ENCODE measurements at places on chromosomes 7 and 10. TPM values are rescaled to one million over a fixed set of nuclear protein-coding genes. Genes with fewer than 3 reads are reported as not detected.

GRCh38 chr7:112023786-112024185 lies 182.4 kb downstream of the DOCK4 start:
- no peaks in the 10 kb centered on the region for H3K36me3 ChIP-seq
- DNase-seq: no peak
- no peak overlapping the region for H3K27ac ChIP-seq

Gene PLPP4
- not detected for total RNA-seq

GRCh38 chr10:119759832-119760231 lies 34.0 kb downstream of the INPP5F start:
- H3K36me3 ChIP-seq: no peaks in the 10 kb centered on the region
- DNase-seq: no peak

DNA sequence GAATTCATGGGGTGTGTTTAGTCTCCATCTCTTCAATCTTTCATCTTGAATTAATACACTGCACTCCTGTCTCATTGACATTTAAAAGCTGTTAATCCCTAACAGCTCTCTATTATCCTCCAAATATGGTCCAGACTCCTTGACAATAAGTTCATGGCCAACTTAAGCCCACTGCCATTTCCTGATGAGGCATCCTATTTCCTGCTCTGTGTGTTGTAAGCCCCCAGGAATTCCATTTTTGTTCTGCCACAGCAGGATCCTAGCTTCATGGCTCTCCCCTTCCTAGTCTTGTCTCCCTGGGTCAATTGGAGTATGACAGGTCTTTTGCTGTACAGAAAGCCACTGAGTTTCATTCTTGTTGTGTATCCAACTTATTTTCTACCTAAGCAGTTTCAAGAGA lies 218.8 kb downstream of the OTUD1 start:
- no peaks in the 10 kb centered on the region for H3K4me1 ChIP-seq
- no peaks in the 10 kb centered on the region for H3K27me3 ChIP-seq
- no peak overlapping the region for H3K27ac ChIP-seq
- no peak overlapping the region for H3K4me3 ChIP-seq
- H3K36me3 ChIP-seq: no peaks in the 10 kb centered on the region
- DNase-seq: no peak

DNA sequence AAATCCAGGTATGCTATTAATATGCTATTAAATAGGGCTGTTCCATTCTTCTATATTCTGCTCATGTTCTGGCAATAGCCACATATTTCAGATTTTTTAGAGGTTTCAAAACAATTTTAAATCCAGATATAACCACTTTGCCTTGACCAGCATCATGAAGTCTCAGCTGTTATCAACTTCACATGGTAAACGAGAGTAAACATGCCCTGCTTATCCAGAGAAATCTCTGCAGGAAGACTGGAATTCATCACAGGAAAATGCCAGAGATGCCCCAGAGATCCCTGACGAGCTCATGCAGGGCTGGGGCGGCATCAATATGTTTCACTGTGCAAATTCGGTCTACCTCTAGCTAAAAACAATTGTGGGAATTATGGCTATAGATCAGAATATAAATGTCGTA lies 126.5 kb downstream of the FANK1 start:
- no peaks in the 10 kb centered on the region for H3K36me3 ChIP-seq
- DNase-seq: no peak
- no peak overlapping the region for H3K4me3 ChIP-seq
- no peak overlapping the region for H3K27ac ChIP-seq
- no peaks in the 10 kb centered on the region for H3K27me3 ChIP-seq
- no peaks in the 10 kb centered on the region for H3K4me1 ChIP-seq

Gene SVOPL
- not detected for total RNA-seq

DNA sequence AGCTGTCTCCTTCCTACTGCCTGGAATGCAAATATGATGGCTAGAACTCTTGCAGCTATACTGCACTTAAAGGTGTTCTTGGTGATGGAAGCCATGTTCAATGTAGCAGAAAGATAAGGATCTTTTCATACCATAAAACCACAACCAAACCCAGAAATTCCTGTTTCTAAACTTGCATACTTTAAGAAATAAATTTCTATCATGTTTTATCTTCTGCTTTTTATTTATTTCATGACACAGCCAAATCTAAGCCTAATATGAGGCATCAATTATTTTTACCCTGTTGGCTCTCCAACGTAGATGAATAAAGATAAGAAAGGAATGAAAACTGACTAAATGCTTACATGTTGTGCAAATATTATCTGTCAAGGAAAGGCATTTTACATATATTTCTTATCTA lies 224.1 kb downstream of the DOCK4 start:
- no peak overlapping the region for H3K4me3 ChIP-seq
- no peak for DNase-seq
- no peaks in the 10 kb centered on the region for H3K27me3 ChIP-seq
- no peaks in the 10 kb centered on the region for H3K36me3 ChIP-seq

Gene DDC
- total RNA-seq: 0.85 TPM

GRCh38 chr7:44378744-44379143 lies 53.4 kb upstream of the CAMK2B start:
- peaks cover 14% of the 10 kb centered on the region for H3K4me1 ChIP-seq
- DNase-seq: no peak
- H3K36me3 ChIP-seq: no peaks in the 10 kb centered on the region
- H3K4me3 ChIP-seq: no peak overlapping the region
- no peak overlapping the region for H3K27ac ChIP-seq

DNA sequence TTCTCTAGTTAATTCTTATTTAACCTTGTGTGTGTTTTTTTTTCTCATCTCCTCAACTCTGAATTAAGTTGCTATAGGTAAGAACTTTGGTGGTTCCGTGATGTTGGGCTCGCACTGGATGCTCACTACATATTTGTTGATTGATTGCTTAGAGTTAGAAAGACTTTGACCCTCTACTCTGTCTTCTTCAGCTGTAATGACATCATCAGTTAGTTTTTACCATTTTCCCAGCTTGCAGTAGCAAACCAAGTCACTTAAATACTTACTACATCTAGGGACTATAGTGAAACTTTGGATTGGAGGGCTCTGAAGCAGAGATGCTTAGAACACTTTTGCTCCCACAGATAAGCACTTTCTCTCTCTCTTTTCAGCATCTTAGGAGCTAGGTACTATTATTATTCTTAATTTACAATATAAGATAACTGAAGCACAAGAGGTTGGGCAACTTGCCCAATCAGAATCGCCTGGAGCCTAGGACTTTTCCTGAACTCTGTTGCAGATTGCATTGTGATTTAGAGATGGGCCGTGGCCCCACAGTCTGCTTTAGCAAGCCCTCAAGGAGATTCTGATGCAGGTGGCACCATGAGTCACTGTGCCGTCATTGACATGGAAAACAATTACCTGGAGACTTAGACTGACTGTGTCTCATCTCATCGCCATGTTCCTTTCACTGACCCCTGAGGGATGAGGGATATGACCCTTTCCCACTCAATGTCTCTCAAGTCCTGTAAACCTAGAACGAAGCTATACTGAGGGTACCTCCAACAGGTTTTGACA lies 471.9 kb upstream of the PODXL start:
- no peak overlapping the region for H3K27ac ChIP-seq
- peaks cover 13% of the 10 kb centered on the region for H3K4me1 ChIP-seq
- no peak for DNase-seq
- H3K4me3 ChIP-seq: no peak overlapping the region
- H3K36me3 ChIP-seq: no peaks in the 10 kb centered on the region

Gene GARIN1A
- total RNA-seq: 2.3 TPM

DNA sequence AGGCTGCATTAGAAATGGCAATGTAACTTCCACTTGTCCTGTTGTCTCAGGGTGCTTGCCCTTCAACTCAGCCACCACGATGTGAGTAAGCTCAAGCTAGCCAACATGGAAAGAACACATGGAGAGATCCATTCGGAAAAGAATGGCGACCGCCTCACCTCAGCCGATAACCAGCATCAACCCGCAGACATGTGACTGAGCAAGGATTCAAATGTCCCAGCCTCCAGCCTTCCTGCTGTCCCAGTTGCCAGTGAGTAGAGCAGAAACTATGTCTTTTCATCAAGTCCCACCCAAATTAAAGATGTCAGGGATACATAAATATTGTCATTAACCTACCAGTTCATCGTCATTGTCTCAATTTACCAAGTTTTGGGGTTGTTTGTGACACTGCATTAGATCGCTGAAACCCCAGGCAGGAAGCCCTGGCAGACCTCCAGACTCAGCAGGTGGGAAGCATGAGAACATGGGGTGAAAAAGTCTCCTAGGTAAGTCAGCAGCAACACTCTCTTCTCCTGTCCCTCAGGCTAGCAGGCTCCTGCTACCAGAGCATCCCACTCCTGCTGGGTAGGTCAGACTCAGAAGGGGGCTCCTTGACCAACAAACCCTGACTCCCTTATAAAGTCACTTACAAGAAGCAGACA lies 67.0 kb downstream of the OSBPL3 start:
- H3K36me3 ChIP-seq: no peaks in the 10 kb centered on the region
- H3K27ac ChIP-seq: no peak overlapping the region
- no peaks in the 10 kb centered on the region for H3K27me3 ChIP-seq
- DNase-seq: no peak

DNA sequence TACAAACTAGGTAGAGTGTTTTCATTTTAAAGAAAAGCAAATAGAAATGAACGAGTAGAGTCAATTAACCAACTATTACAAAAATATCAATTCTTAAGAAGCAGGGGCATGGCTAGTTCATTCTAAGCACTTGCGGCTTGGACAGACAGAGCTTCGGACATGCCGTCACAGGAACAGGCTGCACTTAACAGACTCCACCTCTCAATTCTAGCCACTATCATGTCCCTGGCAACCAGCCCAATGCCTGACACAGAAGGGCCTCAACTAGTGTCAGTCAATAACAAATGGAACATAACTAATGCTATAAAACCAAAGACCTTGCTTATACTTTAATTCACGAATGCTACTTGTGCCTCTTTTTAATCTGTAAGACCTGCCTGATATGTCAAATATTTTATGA lies 74.4 kb downstream of the TPK1 start:
- no peak for DNase-seq
- H3K4me1 ChIP-seq: no peaks in the 10 kb centered on the region
- H3K27ac ChIP-seq: no peak overlapping the region
- H3K36me3 ChIP-seq: no peaks in the 10 kb centered on the region
- H3K4me3 ChIP-seq: no peak overlapping the region

- no peak for DNase-seq
- no peaks in the 10 kb centered on the region for H3K27me3 ChIP-seq
- peaks cover 10% of the 10 kb centered on the region for H3K4me1 ChIP-seq
- peak overlapping the region; percentile 33 for H3K4me3 ChIP-seq
- H3K36me3 ChIP-seq: no peaks in the 10 kb centered on the region
Observed at GRCh38 chr10:10787586-10787985, 230.1 kb upstream of the CELF2 start.

Gene CLDN4
- total RNA-seq: 0.99 TPM

DNA sequence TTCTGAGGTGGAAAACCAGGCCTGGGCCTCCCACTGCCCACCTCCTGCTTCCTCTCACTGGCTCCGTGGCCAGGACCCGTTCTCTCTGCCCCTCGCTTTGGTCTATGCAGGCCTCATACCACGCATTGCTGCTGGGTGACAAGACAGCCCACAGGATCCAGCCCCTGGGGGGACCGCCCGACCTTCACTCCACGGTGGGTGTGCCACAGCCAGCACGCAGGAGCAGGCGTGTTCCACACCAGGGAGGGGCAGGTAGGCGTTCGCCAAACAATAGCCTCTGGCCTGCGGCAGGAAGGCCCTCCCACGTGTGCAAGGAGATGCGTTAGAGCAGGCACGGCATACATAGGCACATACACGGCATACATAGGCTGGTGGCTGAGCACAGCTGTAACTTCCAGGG lies 233.4 kb downstream of the WDR37 start:
- no peak overlapping the region for H3K4me3 ChIP-seq
- no peak for DNase-seq
- no peaks in the 10 kb centered on the region for H3K27me3 ChIP-seq
- H3K27ac ChIP-seq: no peak overlapping the region
- no peaks in the 10 kb centered on the region for H3K36me3 ChIP-seq

Gene C10orf53
- total RNA-seq: not detected

Gene TEX36
- not detected for total RNA-seq

GRCh38 chr10:32548208-32548607 lies 102.3 kb downstream of the CCDC7 start:
- DNase-seq: no peak
- no peak overlapping the region for H3K27ac ChIP-seq
- H3K36me3 ChIP-seq: no peaks in the 10 kb centered on the region
- no peaks in the 10 kb centered on the region for H3K27me3 ChIP-seq

- no peaks in the 10 kb centered on the region for H3K4me1 ChIP-seq
- no peak overlapping the region for H3K27ac ChIP-seq
- no peaks in the 10 kb centered on the region for H3K36me3 ChIP-seq
- no peaks in the 10 kb centered on the region for H3K27me3 ChIP-seq
- DNase-seq: no peak
Observed at GRCh38 chr10:71945819-71946474, 18.2 kb upstream of the CHST3 start.

All from thoracic aorta (tissue), 2 donors.